T-helper 9 cell (primary cell): ENCODE measurements at places on chromosomes 3 and 15.
A peak's percentile ranks its signal among the peaks of the same experiment; 100 is the strongest.

GRCh38 chr3:104734627-104735026 is 632.1 kb upstream of the ALCAM start:
- DNase-seq, result no peak

- DNase-seq, result no peak
Observed at GRCh38 chr15:52124270-52124880, 11.8 kb upstream of the BCL2L10 start.

GRCh38 chr3:192080336-192080735 is 619.4 kb downstream of the PYDC2 start:
- no peak for DNase-seq

GRCh38 chr3:184261854-184262763 is 756 bp upstream of the CAMK2N2 start:
- peak; percentile 14 for DNase-seq

GRCh38 chr3:125054449-125055329 is 1.1 kb downstream of the HEG1 start:
- DNase-seq, result no peak

DNA sequence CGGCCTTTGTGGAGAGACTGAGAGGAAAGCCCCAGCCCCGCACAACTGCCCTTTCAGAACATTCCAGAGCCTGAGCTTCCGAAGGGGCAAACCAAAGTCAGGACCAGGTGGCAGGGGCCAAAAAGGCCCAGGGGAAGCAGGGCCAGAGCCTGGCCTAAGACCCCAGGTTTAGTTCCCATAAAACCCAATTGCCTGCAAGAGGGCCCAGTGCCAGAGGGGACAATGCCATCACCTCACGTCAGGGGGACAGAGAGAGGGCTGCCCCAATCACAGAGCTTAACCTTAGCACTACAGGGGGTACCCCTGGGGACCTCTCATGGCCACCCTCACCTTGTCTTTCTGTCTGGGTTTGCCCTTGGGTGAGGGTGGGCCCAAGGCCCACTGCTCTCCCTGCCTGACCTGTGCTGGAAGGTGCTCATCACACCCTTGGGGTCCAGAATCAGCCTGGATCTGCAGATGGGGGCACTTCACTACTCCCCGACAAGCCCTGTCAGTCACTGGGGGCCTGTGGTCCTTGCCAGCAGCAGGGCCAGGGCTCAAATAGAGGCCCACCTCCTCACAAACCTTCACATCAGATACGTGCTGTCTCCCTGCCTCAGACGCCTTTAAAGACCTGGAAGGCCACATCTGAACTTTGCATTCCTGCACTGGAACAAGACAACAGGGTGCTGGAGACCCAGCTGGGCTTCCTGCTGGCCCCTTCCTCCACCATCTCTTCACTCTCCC is 3.8 kb downstream of the CALML4 start:
- no peak for DNase-seq

DNA sequence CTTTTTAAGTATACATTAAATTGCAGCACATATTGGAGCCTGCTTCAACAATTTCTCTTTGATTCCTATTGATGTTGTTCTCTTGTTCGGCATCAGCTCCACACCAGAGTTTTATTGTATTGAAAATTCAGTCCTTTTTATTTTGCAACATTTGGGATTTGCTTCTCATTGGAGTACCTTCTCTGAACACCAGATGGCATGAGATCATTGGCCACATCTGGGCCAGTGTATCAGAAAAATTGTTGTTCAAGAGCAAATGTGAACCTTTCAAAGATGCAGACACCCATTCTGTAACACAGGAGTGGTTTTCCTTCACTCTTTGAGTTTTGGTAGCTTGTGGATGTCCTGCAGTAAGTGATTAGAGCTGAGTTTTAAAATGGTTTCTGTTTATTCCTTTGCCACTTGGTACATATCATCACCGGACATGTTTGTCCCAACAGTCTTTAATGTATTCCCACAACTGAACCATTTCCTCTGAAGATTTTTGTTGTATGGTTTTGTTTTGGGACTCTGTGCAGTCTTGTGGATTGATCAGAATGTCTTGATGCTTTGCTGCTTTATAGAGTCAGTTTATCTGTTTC is 96.1 kb downstream of the MCTP2 start:
- DNase-seq, result no peak

DNA sequence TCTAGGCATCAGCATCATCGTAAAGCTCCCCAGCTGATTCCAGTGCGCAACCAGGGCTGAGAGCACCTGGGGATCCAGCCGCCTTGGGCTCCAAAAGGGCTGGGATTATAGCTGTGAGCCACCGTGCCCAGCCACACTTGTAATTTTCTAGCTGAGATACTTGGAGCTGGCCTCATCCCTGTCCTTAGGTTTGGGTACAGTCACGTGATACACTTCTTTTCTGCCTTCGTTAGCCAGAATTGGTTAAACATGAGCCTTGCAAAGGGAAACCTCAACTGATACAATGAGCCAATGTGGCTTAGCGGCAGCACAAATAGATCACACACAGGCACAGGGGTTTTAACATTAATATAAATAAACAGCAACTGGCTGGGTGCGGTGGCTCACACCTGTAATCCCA is 69.8 kb upstream of the GCNT3 start:
- no peak for DNase-seq

DNA sequence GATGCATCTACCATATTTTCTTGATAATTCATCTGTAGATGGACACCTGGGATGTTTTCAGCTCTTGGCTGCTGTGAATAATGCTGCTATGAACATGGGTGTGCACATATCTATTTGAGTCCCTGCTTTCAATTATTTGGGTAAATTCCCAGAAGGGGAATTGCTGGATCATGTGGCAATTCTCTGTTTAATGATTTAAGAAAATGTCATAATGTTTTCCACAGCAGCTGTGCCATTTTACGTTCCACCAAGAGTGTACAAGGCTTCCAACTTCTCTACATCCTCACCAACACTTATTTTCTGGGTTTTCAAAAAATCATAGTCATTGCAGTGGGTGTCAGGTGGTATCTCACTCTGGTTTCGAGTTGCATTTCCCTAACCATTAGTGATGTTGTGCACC is 64.4 kb downstream of the NSMCE3 start:
- DNase-seq, result no peak

DNA sequence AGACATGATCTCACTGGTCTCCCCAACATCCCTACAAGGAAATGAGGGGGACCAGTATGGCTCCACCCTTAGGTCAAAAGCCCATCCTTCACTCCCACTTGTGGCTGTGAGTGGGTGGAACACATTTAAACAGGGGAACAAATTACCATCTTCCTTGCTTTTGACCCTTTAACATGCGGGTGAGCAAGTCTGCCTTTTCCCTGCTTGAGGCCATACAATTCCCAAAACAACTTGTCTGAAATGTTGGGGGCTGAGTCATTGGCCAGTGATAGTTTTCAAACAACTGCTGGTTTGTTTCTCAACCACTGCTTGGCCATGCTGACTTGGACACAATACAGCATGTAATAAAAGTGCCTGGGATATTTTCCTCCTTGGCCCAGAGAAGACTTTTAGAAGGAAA is 39.6 kb downstream of the COL8A1 start:
- DNase-seq, result no peak

GRCh38 chr15:70112074-70112395 is 14.3 kb upstream of the TLE3 start:
- no peak for DNase-seq

GRCh38 chr15:88450125-88450798 is 16.9 kb downstream of the MRPL46 start:
- DNase-seq, result peak; percentile 38

DNA sequence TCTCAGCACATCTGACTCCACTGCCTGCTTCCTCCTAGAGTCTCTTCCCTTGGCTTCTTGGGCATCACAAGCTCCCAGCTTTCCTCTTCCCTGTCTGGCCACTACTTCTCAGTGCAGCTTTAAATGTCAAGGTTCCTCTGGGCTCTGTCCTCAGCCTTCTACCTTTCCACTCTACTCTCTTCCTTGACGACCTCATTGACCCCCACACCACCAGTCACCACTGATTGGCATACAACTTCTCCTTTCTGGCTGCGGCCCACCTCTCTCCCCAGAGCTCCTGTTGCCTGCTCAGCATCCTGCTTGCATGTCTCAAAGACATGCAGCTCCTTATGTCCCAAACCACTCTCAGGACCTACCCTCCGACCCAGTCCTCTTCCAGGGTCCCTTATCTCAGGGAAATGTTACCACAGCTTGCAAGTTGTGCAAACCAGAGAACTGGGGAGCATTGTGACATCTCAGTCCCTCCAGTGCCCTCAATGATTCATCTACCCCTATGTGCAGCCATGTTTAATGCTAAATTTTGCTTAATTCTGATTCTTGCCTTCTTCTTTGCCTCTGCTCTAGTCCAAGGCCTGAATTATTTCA is 49.9 kb downstream of the TRPM1 start:
- no peak for DNase-seq

DNA sequence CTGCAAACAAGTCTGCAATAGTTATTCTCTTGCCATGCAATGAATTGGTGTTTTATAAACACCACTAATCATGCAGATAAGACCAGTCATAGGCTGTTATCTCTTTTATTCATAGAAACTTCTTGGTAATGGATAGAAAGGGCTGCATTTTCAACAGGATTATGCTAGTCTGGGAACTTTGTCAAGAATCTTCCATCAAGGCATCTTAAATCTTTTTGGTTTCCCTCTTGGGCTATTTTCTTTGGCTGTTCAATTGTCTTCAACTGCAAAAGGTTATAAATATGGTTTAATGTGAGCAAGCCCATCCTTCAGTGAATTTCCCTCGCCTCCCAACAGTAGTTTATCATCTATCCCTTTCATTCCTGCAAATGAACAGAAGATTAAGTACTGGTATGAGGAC is 59.0 kb upstream of the MINAR1 start:
- no peak for DNase-seq

DNA sequence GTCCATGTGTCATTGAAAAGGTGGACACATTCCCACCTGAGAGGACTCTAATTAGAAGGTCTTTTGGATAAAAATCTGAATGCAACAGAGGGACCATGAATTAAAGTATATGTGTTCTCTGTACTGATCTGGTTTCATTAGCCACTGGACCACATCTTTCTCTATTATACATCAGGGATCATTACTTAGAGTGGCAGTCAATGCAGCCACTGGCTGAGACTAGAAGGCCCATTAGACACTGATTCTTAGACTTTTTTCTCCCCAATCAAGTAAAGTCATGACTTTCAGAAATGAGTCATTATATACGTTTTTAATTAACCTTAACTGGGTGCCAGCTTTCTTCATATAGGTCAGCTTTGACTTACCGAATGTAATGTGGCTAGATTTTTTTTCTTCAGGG is 550.8 kb upstream of the CFAP20DC start:
- no peak for DNase-seq

- no peak for DNase-seq
Observed at GRCh38 chr3:71103430-71103921, 480.1 kb downstream of the FOXP1 start.

GRCh38 chr3:107752202-107752990 is 229.6 kb downstream of the BBX start:
- no peak for DNase-seq

DNA sequence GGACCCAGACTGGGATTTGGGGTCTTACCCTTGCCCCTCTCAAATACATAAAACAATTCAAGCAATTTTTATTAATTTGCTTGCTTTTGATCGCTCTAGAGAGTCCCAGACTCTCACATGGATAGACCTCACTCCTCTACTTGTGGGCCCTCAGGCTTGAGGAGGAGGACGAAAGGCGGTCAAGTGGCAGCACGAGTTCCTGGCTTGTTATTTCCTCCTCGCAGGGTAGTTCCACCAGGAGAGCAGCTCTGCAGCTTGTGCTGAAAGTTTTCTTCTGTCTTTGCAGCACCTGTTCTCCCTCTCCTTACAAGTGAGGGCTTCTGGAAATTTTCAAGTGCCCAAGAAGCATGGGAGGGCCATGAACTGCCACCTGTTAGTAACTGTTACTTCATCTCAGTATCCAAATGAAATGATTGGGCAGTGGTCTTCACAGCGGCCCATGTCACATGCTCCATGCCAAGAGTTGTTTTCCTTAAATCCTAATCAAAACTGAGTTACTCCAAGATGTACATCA is 22.7 kb downstream of the ABI3BP start:
- no peak for DNase-seq

GRCh38 chr3:119308355-119308754 is 14.2 kb downstream of the ARHGAP31 start:
- no peak for DNase-seq

DNA sequence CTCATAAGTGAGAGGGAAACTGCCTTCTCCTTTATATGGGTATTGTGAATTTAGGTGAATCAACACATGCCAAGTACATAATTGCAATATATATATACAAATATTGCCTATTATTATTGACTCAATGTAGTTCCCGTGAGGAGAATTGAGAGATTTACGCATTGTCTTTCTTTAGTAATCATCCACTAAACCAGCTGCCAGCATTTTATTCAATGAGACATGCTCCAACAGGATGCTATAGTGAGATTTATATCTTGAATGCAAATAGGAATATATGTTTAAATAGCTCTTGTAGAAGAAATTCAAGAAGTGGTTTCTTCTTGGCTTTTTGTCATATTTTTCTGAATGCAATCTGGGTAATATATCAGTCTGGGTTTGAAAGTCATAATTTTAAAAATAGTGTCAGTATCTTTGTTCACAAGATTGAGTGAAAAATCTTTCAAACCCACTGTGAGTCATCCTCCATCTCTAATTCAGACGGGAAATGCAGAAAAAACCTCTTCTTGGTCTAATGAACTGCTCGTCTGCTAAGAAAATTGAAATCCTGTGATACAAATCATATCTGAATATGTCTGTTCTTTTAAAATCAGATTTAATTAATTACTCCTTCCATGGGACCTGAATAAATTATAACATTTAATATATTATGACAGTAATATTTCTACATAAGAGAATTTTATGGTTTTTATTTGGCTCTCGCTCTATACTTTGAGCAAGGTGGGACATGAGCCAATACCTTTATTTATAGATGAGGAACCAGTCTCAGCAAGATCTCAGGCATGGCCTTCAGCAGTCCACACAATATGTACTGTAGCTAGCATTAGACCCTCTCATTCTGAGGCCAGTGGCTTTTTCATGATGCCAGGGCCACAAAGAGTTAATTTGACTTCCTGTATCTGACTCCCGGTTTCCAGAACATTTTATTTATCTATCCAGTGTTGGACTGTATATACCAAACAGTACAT is 516.0 kb downstream of the GABRG3 start:
- no peak for DNase-seq

- no peak for DNase-seq
Observed at GRCh38 chr15:52464478-52464877, 64.2 kb downstream of the MYO5A start.

DNA sequence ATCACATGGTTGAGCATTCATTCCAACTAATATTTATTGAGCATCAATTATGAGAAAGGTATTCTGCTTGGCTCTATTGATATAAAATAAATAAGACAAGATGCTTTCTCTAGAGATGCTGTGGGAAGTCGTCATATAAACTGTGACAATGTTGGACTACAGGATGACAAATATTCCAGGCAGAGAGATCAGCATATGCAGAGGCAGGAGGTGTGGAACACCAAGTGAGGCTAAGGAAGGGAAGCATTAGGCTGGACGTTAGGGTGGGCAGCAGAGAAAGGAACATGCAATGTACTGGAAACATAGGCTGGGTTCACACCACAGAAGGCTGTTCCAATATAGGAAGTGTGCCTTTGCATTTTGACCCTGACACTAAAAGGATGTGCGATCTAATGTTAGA is 38.6 kb downstream of the CD200 start:
- no peak for DNase-seq
